ENCODE measurements at places on chromosomes 1 and 21.

DNA sequence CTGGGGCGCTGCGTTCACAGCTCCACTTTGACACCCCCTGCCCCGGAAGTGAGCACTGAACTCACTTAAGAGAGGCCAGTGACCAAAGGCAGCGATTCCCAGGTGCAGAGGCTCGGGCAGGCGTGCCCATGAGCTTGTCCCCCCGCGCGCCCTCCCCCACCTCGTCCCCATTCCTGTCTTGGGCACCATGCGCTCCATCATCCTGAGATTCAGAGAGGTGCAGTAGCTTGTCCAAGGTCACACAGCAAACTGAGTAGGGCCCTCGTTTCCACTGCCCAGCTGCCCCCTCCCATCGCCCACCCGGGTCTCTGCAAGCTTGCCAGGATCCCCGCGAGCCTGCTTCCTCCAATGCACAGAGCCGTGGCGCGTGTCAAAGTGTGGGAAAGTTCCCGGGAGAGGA lies 68.0 kb downstream of the SYT2 start:
- ATAC-seq = no peak

DNA sequence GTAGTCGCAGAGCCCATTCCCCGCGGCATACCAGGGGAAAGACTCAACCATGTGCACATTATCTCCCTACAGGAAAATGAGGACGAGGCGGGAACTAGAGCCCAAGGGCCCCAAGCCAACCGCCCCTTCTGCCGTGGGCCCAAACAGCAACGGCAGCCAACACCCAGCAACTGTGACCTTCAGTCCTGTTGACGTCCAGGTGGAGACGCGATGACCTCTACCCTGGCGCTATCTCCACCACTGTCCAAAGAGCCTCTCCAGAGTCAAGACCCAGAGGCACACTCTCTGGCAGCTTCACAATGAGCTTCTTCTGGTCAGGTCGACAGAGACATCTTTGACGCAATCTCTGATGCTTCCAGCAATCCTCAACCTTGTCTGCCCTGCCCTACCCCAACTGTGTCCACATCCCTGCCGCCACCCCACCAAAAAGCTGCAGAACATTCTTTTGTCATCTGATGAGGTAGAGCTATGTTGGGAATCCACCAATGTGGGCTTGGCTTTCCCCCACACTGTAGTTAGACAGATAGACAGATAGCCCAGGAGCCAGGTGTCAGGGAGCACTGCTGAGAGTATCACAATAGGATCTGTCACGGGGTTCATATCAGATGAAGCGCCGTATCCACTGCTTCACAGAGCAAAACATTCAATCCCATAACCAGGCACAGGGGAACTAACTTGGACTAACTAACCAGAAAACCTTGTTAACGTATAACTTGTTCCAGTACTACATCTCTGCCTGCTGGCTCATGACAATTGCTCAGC lies 37.4 kb upstream of the SRRM1 start:
- ATAC-seq = no peak

DNA sequence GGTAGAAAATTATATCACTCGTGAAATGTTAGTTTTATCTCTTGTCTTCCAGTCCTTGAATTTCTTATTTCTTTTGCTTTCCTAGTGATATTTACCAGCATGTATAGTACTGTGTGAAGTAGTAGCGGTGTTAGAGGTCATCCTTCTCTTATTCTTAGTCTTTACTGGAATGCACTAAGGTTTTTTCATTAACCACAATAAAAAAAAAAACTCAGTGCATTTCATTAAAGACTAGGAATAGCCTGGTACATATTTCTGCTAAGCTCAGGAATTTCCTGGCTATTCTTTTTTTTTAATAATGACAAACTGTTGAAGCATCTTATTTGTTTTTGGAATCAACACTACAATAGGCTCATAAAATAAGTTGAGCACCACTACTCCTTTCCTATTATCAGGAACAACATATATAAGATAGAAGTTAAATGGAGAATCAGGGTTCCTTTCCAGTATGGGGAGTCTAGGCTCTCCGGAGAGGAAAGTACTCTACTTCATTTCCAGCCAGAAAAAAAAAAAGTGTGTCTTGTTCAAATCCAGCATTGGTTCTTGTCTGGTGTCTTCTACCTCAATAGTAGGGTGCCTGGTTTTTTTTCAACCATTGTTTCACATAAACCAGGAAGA lies 60.0 kb downstream of the TNFSF18 start:
- no peak for ATAC-seq

GRCh38 chr1:20587661-20588053 lies 1.2 kb upstream of the CDA start:
- ATAC-seq = no peak

- ATAC-seq = no peak
Observed at GRCh38 chr1:56527548-56528302, 51.6 kb downstream of the PLPP3 start.

DNA sequence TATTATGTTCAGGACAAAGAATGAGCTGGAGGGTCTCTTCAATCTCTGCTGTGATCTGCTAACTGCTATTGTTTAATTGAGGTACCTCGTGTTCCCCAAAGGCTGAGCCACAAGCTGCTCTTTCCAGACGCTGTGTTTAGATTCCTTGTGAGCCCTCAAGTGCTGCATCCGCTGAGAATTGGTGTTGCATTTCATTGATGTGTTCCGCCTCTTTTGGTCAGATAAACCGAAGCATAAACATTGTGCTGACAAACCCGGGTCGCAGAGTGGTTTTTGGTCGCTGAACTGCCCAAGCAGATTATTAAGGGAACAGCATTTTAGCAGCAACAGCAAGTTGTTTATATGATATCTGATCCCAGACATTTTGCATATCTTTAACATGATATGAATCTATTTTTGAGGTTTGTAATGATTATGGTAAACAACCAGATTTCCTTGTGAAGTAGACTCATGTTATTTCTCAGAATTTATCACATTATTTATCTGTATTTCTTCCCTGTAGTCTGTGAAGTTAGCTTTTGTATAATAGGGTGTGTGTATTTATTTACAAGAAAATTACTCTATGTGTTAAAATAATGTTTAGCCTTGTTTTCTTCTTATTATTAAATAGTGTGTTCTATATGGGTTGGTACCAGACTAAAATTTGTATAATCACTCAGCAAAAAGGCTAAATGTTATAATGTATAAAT lies 217.2 kb upstream of the C1orf105 start:
- no peak for ATAC-seq

All from stimulated activated memory B cell treated with anti-CD40 and anti-IgM and Interleukin-4, amounts not matched to agents 10 μg/mL and 1 μg/mL and 100 μg/mL, for 72 hours (primary cell).